ENCODE measurements at places on chromosomes 7 and 10. TPM values are rescaled to one million over a fixed set of nuclear protein-coding genes. Genes with fewer than 3 reads are reported as not detected.

CCDC136 gene
- 0.09 TPM for total RNA-seq

PPP1R9A gene
- 5.4 TPM for total RNA-seq

CTTNBP2 gene
- total RNA-seq, result 1.6 TPM

LBX1 gene
- not detected for total RNA-seq

HOGA1 gene
- total RNA-seq, result 21.8 TPM

CCL26 gene
- not detected for total RNA-seq

OR13A1 gene
- total RNA-seq, result 0.05 TPM

ZCCHC24 gene
- total RNA-seq, result 7.8 TPM

PPP1R3C gene
- total RNA-seq, result 34.6 TPM

ITPRID1 gene
- not detected for total RNA-seq

CHAT gene
- not detected for total RNA-seq

NANOS1 gene
- total RNA-seq, result 0.08 TPM

CYP3A5 gene
- 1,413 TPM for total RNA-seq

GPR146 gene
- total RNA-seq, result 27.9 TPM

ZNF655 gene
- 37.2 TPM for total RNA-seq

OR9A2 gene
- 0.08 TPM for total RNA-seq

GATA3 gene
- total RNA-seq, result 0.09 TPM

FOXI2 gene
- not detected for total RNA-seq

ANXA8 gene
- total RNA-seq, result 0.09 TPM

MBL2 gene
- 222 TPM for total RNA-seq

ZNF32 gene
- total RNA-seq, result 11.9 TPM

CCM2 gene
- 26.3 TPM for total RNA-seq

MLLT10 gene
- 47.4 TPM for total RNA-seq

NME8 gene
- 0.08 TPM for total RNA-seq

HGF gene
- total RNA-seq, result 18.4 TPM

CAMK2B gene
- 2.2 TPM for total RNA-seq

HOXA4 gene
- 0.28 TPM for total RNA-seq

NPSR1 gene
- total RNA-seq, result not detected

GIMAP2 gene
- total RNA-seq, result 6.9 TPM

FAM241B gene
- 0.89 TPM for total RNA-seq

TRIL gene
- total RNA-seq, result 0.67 TPM

PTTG1IP2 gene
- total RNA-seq, result not detected

SEMA3C gene
- 0.89 TPM for total RNA-seq

NKX2-3 gene
- total RNA-seq, result not detected

PITRM1 gene
- 21.1 TPM for total RNA-seq

OR2A42 gene
- total RNA-seq, result not detected

AKR1C3 gene
- 65.8 TPM for total RNA-seq

FRMPD2 gene
- total RNA-seq, result 0.28 TPM

GJD4 gene
- total RNA-seq, result not detected

UPK3B gene
- 0.33 TPM for total RNA-seq

ODAD2 gene
- total RNA-seq, result 0.84 TPM

PTER gene
- 15.7 TPM for total RNA-seq

AUTS2 gene
- 24.4 TPM for total RNA-seq

STEAP2 gene
- total RNA-seq, result 25.9 TPM

VTI1A gene
- 26.9 TPM for total RNA-seq

AGAP5 gene
- 3.3 TPM for total RNA-seq

MYH16 gene
- total RNA-seq, result not detected

GHRHR gene
- 0.50 TPM for total RNA-seq

TRIM56 gene
- 15.6 TPM for total RNA-seq

ZNF33B gene
- total RNA-seq, result 16.0 TPM

Data from liver (tissue), 10 donors.